ENCODE measurements at places on chromosomes 6 and 20.

DNA sequence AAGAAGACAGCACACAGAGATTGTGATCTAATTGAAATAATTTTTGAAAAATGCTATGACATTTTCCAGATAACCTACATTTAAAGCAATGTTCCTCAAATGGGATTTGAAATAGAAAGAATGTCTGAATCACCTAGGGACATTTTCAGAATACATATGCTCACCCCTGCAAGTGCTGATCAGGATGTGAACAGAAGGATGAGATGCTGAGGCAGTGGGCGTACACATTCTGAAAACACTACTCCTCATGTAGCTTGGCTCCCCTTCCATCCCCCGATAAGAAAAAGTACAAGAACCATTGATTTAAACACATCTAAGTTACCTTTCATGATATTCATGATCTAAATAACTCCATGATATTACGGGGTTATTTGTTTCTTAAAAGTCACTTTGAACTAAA is 29.9 kb upstream of the HINT3 start:
- DNase-seq, result no peak

DNA sequence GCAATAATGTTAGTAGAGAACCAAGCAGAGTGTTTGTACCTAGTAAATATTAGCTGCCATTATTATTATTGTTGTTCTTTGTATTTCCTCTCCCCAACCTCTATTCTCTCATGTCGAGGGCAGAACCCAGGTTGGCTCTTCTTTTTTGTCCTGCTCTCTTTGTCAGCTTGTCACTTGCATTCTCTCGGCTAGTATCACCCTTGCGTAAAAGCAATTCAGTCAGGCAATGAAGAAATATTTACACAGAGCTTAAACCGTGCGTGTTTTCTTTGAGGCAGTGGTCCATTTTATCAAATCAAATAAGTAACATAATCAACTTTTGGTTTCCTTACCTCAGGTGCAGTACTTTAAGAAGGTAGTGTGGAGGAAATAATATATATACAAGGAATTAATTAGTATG is 83.9 kb downstream of the TULP4 start:
- DNase-seq, result no peak

DNA sequence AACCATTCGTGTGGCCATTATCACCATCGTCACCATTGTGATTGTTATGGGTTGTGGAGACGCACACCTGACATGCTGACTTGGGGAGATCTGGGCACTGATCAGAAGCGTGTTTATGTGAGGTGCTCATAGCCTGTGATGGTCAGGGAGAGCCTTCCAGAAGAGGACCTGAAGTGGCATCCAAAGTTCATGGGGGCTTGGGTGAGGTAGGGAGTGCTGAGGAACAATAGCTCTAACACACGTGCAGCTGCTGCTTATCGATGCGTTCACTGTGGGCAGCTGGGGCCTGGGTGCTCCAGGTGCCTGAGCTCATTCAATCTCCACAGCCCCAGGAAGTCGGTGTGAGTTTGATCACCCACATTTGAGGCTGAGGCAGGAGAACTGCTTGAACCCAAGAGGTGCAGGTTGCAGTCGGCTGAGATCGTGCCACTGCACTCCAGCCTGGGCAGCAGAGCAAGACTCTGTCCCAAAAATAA is 227.3 kb downstream of the PREX1 start:
- peak; percentile 3 for DNase-seq

DNA sequence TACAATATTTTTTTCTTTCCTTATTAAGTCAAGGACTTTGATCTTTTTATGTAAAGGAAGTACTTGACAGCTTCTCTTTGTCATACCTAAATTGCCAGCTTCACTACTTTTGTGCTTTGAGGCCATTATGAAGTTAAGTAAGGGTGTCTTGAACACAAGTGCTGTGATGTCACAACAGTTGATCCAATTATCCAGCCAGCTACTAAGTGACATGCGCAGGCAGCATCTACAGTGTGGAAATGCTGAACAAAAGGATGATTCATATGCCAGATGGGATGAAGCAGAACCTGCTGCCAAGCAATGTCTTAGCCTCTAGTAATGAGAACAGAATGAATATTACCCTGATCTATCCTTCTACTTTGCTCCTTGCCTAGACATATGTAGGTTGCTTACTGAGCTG is 68.3 kb upstream of the TMEM244 start:
- DNase-seq, result no peak

GRCh38 chr20:34363465-34364222 is 571 bp downstream of the ITCH start:
- peak; percentile 72 for DNase-seq

- DNase-seq, result peak; percentile 59
These were observed 41.8 kb downstream of the RBM38 start for GRCh38 chr20:57432862-57433491.

- DNase-seq, result peak; percentile 20
These were observed 815.5 kb upstream of the SLC35B3 start for GRCh38 chr6:9250852-9251251.

GRCh38 chr6:18585032-18585573 is 198.0 kb downstream of the RNF144B start:
- peak; percentile 50 for DNase-seq

GRCh38 chr6:107714104-107714503 is 110.0 kb downstream of the SCML4 start:
- peak; percentile 6 for DNase-seq

DNA sequence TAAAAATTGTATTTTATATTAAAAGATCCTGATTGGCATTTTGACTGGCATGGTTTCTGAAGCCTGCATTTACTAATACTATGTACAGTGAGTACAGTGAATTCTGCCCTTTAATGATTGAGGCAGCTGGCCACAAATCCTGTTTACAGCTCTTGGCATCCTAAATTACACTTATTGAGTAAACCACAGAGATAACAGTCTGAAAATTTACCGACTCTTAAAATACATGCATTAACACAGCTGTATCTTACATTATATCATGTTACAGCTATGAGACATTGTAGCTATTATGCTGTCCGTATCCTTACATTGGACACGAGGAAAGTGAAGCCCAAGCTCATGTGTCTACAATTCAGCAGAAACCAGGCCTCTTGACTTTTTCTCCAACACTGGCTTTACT is 90.8 kb downstream of the FAM83B start:
- DNase-seq, result no peak

DNA sequence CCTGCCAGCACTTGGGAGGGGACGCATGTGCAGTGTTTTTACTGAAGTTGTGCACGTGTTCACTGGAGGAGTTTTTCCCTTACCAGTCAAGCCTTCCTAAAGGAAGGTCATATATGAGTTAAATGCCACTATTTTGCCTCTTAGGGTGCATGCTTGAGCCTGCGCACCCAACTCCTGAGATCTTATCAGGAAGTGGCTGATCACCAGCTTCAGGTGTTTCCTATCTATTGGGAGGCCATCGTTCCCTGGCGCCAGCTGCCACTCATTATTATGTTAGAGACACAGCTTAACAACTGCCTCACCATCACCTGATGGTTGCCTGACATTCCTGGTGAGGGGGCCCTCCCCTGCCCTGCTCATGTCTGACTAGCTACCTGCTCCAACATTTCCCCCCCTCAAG is 8.5 kb downstream of the ERVFRD-1 start:
- DNase-seq, result no peak

DNA sequence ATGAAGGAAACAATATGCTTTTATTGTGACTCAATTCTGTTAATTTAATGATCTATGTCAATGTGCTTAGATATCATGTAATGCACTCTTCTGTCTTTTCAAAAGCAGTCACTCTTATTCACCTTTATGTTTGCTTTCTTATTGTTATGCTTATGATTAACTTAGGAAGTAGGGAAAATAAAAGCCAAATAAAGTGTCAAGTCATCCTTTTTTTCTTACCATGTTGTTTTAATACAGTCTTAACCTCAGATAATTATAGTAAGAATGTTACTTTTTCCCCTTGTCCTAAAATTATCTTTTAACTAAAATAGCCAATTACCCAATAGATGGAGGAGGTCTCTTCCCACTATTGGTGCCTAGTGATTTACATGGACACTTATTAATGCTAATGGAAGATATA is 72.6 kb downstream of the TFAP2B start:
- DNase-seq, result no peak

DNA sequence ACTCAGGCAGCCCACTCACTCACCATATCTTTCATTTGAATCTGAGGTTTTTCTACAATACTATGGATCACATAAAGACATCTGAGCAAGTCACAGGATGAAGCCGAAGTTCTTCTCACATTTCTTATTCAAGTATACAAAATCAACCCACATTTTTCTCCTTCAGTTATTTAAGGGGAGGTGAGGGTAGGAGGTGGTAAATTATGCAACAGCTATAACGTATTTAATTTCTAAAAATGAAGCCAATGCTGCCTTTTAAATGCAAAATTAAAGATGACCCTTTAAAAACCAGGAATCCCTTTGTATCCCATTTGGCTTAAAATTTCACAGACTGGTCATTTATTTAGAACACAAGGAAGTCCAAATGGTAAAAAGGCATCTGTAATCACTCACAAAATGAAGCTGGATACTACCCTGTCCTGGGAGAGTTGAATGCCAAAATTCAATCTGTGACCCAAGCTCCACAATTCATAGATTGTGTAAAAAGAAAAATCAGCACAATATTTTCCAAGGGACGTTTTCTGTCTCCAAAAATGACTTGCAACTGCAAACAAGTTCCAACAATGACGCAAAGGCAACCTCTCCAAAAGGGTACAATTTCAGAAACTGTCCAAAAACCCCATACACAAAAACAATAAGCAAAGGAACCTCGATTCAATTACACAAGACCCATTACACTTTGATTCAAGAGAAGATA is 48.8 kb downstream of the EPB41L2 start:
- no peak for DNase-seq

DNA sequence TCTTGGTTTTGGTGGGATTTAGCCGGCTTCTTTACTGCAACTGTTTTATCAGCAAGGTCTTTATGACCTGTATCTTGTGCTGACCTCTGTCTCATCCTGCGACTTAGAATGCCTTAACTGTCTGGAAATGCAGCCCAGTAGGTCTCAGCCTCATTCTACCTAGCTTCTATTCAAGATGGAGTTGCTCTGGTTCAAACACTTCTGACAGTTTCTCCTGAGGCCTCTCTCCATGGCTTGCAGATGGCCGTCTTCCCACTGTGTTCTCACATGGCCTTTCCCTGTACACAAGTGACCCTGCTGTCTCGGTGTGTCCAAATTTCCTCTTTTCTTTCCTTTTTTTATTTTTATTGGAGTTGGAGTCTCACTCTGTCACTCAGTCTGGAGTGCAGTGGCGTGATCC is 4.2 kb upstream of the CCM2L start:
- DNase-seq, result no peak

DNA sequence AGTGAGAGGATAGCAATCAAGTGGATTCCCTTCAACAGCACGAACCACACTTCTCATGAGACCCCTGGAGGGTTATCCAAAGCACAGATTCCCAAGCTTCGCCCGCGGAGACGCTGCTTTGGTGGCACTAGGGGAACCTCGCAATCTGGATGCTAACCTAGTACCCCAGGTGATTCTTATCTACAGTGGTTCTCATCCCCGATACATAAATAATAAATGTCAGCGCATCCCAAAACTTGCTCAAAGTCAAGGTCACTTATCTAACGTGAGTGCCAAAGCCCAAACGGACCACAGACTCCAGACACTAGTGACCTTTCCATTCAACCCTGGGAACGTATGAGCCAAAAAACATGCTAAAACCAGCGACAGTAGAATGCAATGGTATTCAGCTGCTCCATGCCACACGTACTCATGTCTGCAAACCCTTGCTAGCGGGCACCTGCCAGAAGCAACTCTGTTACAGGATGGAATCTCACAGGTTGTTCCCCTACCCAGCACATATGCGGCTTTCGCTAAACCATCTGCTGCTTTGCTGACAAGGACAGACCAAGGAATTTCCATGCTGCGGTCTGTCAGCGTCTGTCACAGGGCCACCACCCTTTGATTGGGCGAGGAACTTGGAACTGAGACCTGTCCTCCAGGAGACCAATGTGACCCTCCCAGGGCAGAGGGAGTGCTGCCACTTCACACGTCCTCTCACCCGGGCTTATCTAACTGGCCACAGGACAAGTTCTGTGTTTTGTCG is 16.8 kb downstream of the MYLK4 start:
- DNase-seq, result no peak

GRCh38 chr6:139494376-139494990 is 120.0 kb upstream of the CITED2 start:
- no peak for DNase-seq

GRCh38 chr6:117498159-117498558 is 15.7 kb downstream of the DCBLD1 start:
- no peak for DNase-seq

GRCh38 chr6:111478749-111479148 is 4.3 kb downstream of the REV3L start:
- DNase-seq, result no peak

GRCh38 chr6:92339936-92340640 is 1079.3 kb downstream of the EPHA7 start:
- DNase-seq, result no peak

DNA sequence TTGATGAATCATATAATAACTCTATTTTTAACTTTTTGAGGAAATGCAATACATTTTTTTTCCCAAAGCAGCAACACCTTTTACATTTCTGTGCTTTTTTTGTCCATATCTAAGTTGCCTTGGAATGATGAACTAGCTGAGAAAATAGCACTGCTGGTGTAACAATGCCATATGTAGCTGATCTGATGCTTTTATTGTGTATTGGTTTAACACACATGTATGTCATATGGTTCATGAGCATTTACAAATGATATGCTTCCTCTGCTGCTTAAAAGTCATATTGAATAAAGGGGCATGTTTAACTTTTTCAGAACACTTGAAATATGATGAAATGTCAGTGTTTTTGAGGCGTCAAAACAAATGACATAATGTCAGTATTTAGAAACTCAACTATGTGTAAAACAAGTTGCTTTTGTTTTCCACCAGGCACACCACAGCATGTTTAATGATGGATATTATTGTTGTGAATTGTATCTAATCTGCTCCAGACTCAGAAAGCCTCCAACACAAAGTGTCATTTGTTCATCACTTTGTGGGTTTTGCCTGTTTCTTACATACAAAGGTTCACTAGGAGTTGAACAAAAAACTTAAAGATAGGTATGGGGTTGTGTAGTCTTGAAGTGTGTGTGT is 775.8 kb upstream of the FLRT3 start:
- DNase-seq, result no peak

DNA sequence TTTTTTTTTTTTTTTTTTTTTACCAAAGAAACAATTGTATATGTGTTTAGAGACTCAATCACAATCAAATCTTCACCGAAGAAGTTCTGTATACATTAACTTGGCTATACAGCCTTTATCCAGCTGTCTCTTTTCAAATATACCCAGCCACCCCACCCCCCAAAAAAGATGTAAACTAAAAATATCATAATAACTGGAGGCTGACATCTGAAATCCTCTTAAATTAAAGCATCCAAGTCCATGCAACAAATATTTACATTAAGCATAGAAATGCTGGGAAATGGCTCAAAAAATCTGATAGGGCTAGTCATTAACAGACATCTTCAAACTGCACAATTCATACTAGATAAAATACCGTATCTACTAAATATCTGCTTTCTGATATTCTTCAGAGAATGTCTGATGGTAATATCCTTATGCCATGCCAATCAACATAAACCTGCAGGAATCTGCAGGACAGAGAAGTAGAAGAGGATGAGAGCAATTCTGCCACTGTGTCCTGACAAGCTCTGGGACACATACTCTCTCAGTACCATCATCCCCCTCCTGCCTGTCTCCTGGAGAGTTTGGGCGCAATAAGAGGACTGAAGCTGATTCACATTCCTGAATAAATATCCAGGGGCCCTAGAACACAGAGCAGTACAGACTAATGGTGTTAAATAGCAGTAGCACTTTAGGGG is 152.4 kb downstream of the KIF6 start:
- no peak for DNase-seq

Data from right hindlimb (tissue), 1 donor.